Mesothelial cell of epicardium (in vitro differentiated cells): ENCODE measurements at places on chromosomes 11 and 22. TPM values are rescaled to one million over a fixed set of nuclear protein-coding genes. Genes with fewer than 3 reads are reported as not detected.
A peak's percentile ranks its signal among the peaks of the same experiment; 100 is the strongest.

Gene PHOX2A
- not detected in 3 replicates for total RNA-seq

- DNase-seq = no peak
- H3K27me3 ChIP-seq = peaks cover 15% of the 10 kb centered on the region
- H3K4me3 ChIP-seq = no peak overlapping the region
- no peak overlapping the region for H3K27ac ChIP-seq
- no peaks in the 10 kb centered on the region for H3K36me3 ChIP-seq
These were observed 22.0 kb upstream of the CD81 start for GRCh38 chr11:2355000-2355644.

GRCh38 chr11:75264971-75265370, 24.4 kb downstream of the TPBGL start:
- no peaks in the 10 kb centered on the region for H3K36me3 ChIP-seq
- H3K27me3 ChIP-seq = peaks cover 2% of the 10 kb centered on the region
- DNase-seq = no peak
- no peak overlapping the region for H3K27ac ChIP-seq
- no peaks in the 10 kb centered on the region for H3K4me1 ChIP-seq

Gene OR52N4
- 0.18 TPM in 1 of 3 replicates, not detected in the others for total RNA-seq

Gene OR52L1
- not detected in 3 replicates for total RNA-seq

DNA sequence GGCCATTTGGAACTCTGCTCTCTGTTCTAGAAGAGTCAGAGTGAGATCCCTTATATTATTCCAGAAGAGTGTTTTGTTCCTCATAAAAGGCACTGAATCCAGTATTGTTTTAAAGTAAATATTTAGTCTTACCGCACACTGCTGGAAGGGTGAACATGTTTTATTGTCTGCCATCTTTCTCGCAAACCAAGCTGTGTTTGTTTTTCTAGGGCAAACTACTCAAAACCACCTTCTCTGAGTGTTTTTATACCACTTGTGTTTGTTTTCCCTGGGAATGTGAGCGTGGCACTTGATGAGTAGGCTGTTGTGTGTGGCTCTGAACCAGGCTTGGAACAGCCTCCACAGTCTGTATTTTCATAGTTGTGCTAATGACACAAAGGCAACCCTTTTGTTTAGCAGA, 89.8 kb downstream of the DBX1 start:
- H3K27ac ChIP-seq = no peak overlapping the region
- no peak overlapping the region for H3K4me3 ChIP-seq
- peaks cover 67% of the 10 kb centered on the region for H3K36me3 ChIP-seq
- DNase-seq = no peak

- H3K4me3 ChIP-seq = no peak overlapping the region
- no peaks in the 10 kb centered on the region for H3K36me3 ChIP-seq
- no peak for DNase-seq
- H3K27me3 ChIP-seq = peaks cover 43% of the 10 kb centered on the region
- no peak overlapping the region for H3K27ac ChIP-seq
These were observed 286.0 kb upstream of the CTSC start for GRCh38 chr11:88623531-88623930.

Gene MEI1
- total RNA-seq = 0.38 to 2.1 TPM (median 1.3 TPM) in 3 replicates

Gene TMPRSS4
- total RNA-seq = 0.66 to 0.99 TPM (median 0.94 TPM) in 3 replicates

DNA sequence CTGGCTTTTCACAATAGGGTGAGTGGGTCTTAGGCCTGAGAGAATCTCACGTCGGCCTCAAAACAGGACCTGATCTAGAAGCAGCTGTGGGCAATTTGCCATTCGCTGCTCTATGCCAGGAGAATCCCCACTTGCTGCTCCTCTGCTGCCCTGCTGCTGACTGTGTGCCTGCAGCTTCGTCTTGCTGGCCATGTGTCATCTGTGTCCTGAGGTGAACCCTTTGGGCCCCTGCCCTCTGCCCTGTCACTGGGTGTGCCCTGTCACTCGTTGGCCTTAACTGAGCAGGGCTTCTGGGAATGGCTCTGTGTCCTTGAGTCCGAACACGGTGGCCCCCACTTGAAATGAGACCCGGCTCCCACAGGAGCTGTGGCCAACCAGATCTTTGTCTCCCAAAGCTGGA, 6.2 kb downstream of the NAA40 start:
- peaks cover 3% of the 10 kb centered on the region for H3K36me3 ChIP-seq
- H3K4me1 ChIP-seq = peaks cover 16% of the 10 kb centered on the region
- no peaks in the 10 kb centered on the region for H3K27me3 ChIP-seq
- DNase-seq = no peak
- no peak overlapping the region for H3K4me3 ChIP-seq

DNA sequence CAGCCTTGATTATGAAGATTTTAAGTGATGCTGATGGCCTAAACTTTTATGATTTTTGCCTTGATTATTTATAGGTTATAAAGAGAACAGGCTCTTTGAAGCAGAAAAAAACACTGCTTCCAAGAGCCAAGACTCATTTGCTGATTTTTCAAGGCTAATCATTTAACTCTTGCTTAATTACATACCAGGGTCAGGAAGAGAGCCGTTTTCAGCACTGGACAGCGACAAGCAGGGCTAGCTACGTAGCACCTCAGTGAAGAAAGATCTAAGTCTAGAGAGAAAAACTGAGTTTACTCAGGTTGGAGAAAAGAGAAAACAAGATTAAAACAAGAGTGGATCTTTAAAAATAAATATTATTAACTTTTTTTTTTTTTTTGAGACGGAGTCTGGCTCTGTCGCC, 615.4 kb upstream of the B3GAT1 start:
- no peak overlapping the region for H3K4me3 ChIP-seq
- H3K36me3 ChIP-seq = no peaks in the 10 kb centered on the region
- H3K27me3 ChIP-seq = no peaks in the 10 kb centered on the region
- peaks cover 20% of the 10 kb centered on the region for H3K4me1 ChIP-seq

- peak overlapping the region; percentile 64 for H3K27ac ChIP-seq
- H3K4me1 ChIP-seq = peaks cover 63% of the 10 kb centered on the region
- H3K4me3 ChIP-seq = peak overlapping the region; percentile 76
- no peaks in the 10 kb centered on the region for H3K27me3 ChIP-seq
These were observed 57.6 kb downstream of the KCNJ4 start for GRCh38 chr22:38397189-38398085.

GRCh38 chr11:45664376-45665205, 831 bp downstream of the CHST1 start:
- H3K27me3 ChIP-seq = peaks cover 73% of the 10 kb centered on the region
- no peak overlapping the region for H3K27ac ChIP-seq
- DNase-seq = no peak
- no peaks in the 10 kb centered on the region for H3K36me3 ChIP-seq
- H3K4me3 ChIP-seq = peak overlapping the region; percentile 46

GRCh38 chr11:79406376-79406775, 34.5 kb downstream of the TENM4 start:
- H3K4me1 ChIP-seq = peaks cover 12% of the 10 kb centered on the region
- H3K4me3 ChIP-seq = no peak overlapping the region
- H3K27me3 ChIP-seq = no peaks in the 10 kb centered on the region
- H3K27ac ChIP-seq = no peak overlapping the region
- peaks cover 4% of the 10 kb centered on the region for H3K36me3 ChIP-seq

- peak overlapping the region; percentile 4 for H3K27ac ChIP-seq
- H3K27me3 ChIP-seq = no peaks in the 10 kb centered on the region
- peaks cover 38% of the 10 kb centered on the region for H3K4me1 ChIP-seq
These were observed 269.3 kb upstream of the MPPED2 start for GRCh38 chr11:30855383-30856006.

DNA sequence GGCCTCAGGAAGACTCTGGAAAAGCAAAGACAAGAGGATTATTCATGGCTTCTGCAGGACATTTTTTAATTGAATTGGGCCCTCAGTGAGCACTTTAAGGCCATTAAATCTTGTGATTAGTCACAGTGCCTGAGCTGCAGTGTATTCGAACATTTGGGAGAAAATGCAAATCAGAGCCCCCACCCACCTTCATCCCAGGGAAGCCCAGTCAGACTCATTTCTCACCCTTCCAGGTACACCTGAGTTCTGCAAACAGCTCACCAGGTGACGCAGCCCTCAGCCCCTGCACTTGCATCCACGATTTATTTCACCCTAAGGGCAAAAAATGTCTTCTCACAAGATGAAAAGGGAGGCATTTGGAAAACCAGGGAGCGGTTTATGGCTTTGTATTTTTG, 128.7 kb downstream of the MPPED1 start:
- DNase-seq = peak; percentile 31
- H3K4me3 ChIP-seq = no peak overlapping the region
- no peaks in the 10 kb centered on the region for H3K4me1 ChIP-seq
- H3K27me3 ChIP-seq = peaks cover 52% of the 10 kb centered on the region

Gene GPR152
- total RNA-seq = 0.16 TPM in 1 of 3 replicates, not detected in the others

DNA sequence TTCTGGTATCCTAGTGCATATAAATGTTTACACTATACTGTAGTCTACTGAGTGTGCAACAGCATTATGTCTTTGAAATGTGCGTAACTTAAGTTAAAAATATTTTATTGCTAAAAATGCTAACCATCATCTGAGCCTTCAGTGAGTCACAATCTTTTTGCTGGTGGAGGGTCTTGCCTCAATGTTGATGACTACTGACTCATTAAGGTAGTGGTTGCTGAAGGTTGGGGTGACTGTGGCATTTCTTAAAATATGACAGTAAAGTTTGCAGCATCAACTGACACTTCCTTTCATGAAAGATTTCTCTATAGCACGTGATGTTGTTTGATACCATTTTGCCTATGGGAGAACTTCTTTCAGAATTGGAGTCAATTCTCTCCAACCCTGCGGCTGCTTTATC, 8.5 kb upstream of the CREBZF start:
- H3K4me3 ChIP-seq = no peak overlapping the region
- H3K27ac ChIP-seq = no peak overlapping the region
- no peak for DNase-seq
- no peaks in the 10 kb centered on the region for H3K36me3 ChIP-seq

DNA sequence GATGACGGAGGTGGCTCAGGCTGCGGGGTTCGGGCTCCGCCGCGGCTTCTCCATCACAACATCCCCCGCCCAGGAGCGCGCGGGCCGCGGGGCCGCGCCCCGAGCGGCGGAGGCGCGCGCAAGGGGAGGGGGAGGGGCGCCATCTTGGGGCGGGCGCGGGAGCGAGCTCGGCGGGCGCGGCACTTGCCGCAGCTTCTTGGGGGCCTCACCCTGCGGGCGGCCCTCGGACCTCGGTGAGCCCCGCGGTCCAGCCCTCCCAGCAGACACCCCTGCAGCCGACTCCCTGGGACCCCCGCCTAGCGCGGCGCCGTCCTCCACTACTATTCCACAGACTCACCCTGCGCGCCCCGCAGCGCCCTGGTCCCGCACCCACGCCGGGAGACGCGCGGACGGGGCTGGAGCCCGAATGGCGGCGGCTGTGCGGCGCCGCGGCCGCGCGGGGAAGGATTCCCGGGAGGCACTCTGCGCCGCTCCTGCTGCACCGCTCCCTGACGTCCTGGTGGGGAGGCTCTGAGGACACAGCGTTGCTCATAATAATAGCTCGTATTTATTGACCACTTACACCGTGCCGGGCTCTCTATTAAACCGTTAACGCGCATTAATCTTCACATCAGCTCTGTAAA, at the start of gene APBB1:
Gene APBB1 (minus strand): TSS at position 86 of the 623 bp plus-strand sequence. CDS start 7,747 bp downstream, outside the sequence.
- H3K27ac ChIP-seq = no peak within 1 kb of the TSS
- H3K27me3 ChIP-seq = peaks cover 26% of the 10 kb centered on the region
- no peaks in the 10 kb centered on the region for H3K36me3 ChIP-seq
- H3K4me1 ChIP-seq = peaks cover 6% of the 10 kb centered on the region
- peak within 1 kb of the TSS; percentile 75 for H3K4me3 ChIP-seq

GRCh38 chr11:27913650-27914049, 194.3 kb downstream of the KIF18A start:
- H3K4me1 ChIP-seq = no peaks in the 10 kb centered on the region
- no peak overlapping the region for H3K27ac ChIP-seq
- no peak overlapping the region for H3K4me3 ChIP-seq

DNA sequence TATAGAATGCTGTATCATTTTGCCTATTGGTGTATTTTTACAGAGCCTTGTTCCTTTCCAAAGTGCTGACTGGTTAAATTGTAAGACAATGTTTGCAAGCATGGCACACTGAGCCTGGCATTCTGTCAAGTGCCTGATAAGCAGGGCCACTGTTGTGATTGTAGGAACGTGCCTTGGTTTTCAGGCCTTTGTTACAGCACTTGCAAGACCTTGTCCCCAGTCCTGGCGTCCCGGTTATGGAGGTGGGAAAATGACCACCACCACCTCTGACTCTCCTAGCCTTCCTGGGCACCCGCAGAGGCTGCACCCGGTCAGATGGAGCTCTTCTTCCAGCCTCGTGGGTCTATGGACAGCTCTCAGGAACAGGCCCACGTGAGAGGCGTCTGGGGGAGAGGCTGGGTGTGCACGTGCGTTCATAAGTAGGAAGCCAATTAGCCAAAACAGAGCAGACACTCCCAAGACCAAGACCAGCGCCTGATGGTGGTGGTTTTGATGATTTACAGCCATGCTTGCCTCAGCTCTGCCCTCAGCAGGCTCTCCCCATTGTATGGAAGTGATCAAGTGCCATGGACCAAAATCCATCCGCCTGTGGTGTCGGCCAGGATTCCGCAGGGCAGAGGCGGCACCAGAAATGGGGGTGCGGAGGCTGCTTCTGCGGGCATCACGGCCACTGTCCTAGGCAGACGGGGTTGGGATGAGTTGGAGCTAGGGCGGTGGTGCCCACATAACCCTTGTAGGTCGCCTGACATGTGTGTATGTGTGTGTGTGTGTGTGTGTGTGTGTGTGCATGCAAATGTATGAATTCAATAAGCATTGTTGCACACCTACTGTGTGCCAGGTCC, 89.8 kb downstream of the RTL6 start:
- H3K36me3 ChIP-seq = no peaks in the 10 kb centered on the region
- H3K4me3 ChIP-seq = no peak overlapping the region
- H3K4me1 ChIP-seq = peaks cover 21% of the 10 kb centered on the region
- no peak for DNase-seq
- peaks cover 12% of the 10 kb centered on the region for H3K27me3 ChIP-seq

Gene CDC42BPG
- 24.6 to 30.1 TPM (median 25.0 TPM) in 3 replicates for total RNA-seq

Gene POTEH
- 0.11 TPM in 1 of 3 replicates, not detected in the others for total RNA-seq

DNA sequence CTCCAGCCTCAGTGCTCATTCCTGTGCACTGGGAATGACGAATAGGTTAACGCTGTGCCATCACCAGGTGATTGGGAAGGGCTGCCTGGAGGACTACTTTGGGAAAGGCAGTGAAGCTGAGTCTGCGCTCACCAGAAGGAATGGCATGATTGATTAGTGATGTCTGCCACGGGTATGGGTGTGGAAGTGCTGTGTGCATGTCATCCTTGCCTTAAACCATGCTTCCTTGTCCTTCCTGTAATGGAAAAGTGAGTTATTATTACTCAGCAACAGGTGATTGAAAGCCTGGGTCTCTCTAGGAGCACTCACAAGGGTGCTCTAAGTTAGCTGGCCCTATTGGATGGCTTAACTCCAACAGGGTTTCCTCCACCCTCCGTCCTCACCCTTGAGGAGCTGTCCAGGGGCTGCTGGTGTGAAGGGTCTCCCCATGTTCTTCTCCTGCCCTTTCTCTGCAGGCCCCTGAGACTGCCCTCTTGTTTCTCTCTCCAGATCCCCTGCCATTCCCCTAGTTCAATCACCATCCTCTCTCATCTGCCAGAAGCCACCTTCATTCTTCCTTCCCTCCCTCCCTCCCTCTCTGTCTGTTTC, 121.9 kb upstream of the NECTIN1 start:
- no peak for DNase-seq
- H3K27me3 ChIP-seq = no peaks in the 10 kb centered on the region
- H3K36me3 ChIP-seq = no peaks in the 10 kb centered on the region
- H3K4me1 ChIP-seq = peaks cover 2% of the 10 kb centered on the region
- no peak overlapping the region for H3K4me3 ChIP-seq
- H3K27ac ChIP-seq = no peak overlapping the region

- H3K4me1 ChIP-seq = peaks cover 34% of the 10 kb centered on the region
- no peak for DNase-seq
- H3K27ac ChIP-seq = no peak overlapping the region
- no peaks in the 10 kb centered on the region for H3K36me3 ChIP-seq
These were observed 136.0 kb upstream of the ARHGAP42 start for GRCh38 chr11:100550912-100551632.

Gene IL10RA
- 0.38 to 0.78 TPM (median 0.42 TPM) in 3 replicates for total RNA-seq

- H3K27ac ChIP-seq = no peak overlapping the region
- no peaks in the 10 kb centered on the region for H3K36me3 ChIP-seq
- peaks cover 61% of the 10 kb centered on the region for H3K4me1 ChIP-seq
- peaks cover 29% of the 10 kb centered on the region for H3K27me3 ChIP-seq
- no peak for DNase-seq
- no peak overlapping the region for H3K4me3 ChIP-seq
These were observed 119.2 kb downstream of the FEZ1 start for GRCh38 chr11:125376856-125377255.

Gene TYR
- total RNA-seq = not detected in 3 replicates
